ENCODE measurements at places on chromosomes 2 and 18. TPM values are rescaled to one million over a fixed set of nuclear protein-coding genes. Genes with fewer than 3 reads are reported as not detected.

The CBLN2 gene
- total RNA-seq = 1.1 TPM

The LRP1B gene
- 0.07 TPM for total RNA-seq

- DNase-seq = no peak
Measured at GRCh38 chr2:236819275-236820002, 249.8 kb downstream of the ACKR3 start.

DNA sequence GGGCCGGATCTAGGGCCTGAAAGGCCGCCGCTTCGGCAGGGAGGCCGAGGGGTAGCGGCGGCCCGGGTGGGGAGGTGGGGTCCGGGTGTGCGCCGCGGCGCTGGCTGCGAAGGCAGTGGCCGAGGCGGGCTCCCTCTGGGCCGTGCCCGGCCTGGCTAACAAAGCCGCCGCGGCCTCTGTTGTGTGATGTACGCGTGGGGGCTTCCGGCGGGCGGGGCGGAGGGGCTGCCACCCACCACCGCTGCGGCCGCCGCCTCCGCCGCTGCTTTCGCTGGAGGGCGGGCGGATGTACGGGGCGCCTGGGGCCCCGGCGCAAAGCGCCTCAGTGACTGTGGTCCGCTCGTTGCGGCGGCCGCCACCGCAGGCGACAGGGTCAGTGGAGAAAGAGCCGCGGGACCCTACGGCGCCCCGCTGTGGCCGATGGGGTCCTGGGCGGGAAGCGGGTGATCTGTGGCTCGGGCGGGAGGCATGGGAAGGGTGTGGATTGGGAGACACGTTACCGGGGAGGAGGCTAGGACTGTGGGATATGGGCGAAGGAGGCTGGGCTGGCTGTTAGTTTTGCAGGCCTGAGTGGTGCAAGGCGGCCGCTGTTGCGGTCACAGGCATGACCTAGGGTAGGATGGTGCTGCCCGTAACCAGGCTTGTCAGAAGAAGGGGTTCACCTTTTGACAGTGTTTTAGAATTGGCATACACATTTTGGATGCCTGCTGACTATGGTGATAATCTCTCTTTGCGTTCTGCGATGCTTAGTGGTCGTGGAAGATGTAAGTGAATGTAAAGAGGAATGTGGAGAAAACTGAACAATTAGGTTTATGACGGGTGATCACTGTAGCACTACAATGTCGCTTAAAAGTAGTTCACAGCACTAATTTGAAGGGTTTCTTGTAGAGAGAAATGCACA, 662 bp downstream of the BZW1 start:
- DNase-seq = peak; percentile 70

- no peak for DNase-seq
Measured at GRCh38 chr2:215476424-215476823, 40.6 kb upstream of the FN1 start.

DNA sequence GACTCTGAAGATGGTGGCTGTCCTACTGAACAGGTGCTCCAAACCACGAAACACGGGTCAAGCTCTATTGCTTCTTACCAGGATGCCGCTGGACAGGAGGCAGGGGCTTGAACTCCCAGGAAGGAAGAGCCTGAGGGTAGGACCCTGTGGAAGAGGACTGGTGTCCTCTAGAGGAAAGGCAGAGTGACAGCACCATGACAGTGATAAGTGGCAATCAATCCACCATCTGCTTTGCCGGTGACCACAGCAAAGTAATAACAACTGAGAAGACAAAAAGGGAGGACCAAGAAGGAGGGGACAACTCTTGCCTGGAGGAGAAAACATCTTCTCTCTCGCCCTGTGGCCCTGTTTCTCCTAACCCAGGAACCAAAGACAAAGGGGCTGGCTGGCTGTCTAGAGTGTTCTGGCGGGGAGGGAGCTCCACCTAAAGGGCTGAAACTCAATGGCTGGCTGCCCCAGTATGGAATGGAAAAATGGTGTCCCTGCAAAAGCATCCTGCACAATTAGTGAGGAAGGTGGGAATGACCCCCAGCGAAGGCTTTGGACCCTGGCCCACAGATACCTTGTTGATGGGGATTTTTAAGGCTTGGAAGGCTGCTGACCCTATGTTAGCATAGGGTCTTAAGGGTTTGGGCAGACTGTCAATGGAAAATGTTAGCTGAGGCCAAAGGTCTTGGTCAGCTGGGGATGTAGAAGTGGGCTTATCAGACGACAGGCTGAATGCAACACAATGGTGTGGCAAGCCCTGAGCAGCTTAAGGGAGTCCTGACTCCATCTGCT, 35.4 kb downstream of the PROC start:
- DNase-seq = peak; percentile 5

- peak; percentile 77 for DNase-seq
Measured at GRCh38 chr2:55718165-55719008, 24.7 kb upstream of the PNPT1 start.

- DNase-seq = no peak
Measured at GRCh38 chr2:158688721-158689120, 106.4 kb upstream of the DAPL1 start.

GRCh38 chr2:11155381-11156035, at the start of gene SLC66A3:
Gene SLC66A3, plus strand, starts transcription at chr2:11155467. Its CDS starts 80 bp downstream, at chr2:11155547.
- peak; percentile 87 for DNase-seq

DNA sequence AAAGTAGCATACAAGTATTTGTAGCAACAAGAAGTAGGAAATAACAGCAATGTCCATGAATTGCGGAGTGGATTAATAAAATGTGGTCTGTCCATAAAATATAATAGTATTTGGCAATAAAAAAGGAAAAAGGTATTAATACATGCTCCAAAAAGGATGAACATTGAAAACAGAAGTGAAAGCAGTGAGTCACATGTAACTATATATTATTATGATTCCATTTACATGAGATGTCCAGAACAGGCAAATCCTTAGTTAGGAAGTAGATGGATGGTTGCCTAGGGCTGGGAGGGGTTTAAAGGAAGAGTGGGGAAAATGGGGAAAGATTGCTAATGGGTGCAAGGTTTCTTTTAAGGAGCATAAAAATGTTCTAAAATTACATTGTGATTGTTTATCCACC, 44.5 kb downstream of the CCDC74A start:
- no peak for DNase-seq

The SLC4A3 gene
- 0.21 TPM for total RNA-seq

DNA sequence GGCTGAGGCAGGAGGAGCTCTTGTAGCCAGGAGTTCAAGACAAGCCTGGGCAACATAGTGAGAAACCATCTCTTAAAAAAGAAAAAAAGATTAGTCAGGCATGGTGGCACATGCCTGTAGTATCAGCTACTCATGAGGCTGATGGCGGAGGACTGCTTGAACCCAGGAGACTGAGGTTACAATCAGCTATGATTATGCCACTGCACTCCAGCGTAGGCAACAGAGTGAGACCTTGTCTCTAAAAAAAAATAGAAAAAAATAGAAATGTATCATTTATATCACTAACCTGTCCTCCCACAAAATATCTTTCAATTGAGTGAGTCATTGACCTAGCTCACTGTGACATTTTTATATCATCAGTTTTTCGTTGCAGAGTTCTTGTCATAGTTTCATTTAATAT, 152.5 kb downstream of the DTNA start:
- DNase-seq = no peak

DNA sequence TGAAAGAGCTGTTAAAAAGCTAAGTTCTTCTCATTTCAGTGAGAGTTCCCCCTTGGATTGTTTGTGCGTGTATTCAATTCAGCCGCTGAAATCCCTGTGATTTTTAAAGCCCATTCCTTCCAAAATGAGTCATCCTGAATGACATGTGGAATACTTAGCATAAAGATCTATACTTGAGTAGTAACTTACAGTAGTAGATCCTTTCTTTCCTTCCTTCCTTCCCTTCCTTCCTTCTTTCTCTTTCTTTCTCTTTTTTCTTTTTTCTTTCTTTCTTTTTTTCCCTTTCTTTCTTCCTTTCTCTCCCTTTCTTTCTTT, 18.2 kb upstream of the SOX11 start:
- no peak for DNase-seq

DNA sequence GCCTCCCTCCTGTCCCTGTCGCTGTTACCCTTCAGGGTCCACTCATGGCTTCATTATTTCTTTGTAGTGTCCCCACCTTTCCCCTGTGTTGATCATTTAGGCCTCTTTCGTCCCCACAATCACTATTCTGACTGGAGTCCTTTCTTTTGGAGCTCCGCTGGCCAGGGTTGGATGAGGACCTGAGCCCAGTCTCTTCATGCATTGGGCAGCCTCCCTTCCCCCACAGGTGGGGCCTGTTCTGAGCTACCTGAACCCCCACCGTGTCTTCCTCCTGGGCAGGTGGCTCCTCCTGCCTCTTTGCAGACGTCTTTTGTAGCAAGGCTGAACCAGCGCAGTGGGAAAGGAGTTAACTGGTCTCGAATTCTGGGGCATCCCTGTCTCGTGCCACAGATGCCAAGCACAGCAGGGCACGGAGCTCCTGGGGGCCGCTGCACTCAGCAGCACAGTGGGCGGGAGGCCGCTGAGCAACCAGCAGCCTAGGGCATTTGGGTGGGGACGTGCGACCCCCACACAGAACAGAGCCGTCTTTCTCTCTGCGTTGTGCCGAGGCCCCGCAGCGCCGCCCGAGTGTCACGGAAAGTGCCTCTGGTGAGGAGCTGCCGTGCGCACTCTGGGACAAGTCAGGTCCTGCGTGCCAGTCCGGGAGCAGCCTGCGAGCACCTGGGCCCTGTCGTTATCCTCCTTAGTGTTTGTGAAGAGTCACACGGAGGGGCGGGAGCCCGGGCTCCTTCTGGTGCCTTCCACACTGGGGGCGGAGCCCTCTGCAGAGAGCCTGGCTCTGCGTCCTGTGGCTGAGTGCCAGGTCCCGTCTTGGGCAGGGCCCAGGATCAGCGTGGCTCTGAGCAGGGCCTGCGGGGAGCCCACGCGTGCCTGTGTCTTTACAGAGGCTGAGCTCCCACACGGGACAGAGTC, 130.1 kb downstream of the NFATC1 start:
- peak; percentile 36 for DNase-seq

The EMILIN1 gene
- total RNA-seq = 16.6 TPM

GRCh38 chr2:221465776-221466175, 106.3 kb downstream of the EPHA4 start:
- no peak for DNase-seq

DNA sequence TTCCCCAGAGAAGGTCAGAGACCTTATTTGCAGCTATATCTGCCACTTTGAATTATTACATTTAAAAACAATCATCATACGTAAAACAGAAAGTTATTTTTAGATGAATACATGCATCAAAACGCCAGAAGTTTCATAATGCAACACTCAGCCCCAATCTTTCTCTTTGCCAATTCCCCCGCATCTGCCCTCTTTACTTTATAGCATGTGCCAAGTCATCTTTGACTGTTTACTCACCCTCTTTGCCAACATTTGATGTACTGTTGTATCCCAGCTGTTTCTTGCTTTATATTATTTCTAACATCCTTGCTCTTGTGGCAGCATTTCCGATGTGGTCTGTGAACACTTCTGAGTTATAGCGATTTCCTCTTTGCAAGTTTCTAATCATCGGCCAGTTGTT, 86.2 kb downstream of the CRIM1 start:
- DNase-seq = peak; percentile 85

DNA sequence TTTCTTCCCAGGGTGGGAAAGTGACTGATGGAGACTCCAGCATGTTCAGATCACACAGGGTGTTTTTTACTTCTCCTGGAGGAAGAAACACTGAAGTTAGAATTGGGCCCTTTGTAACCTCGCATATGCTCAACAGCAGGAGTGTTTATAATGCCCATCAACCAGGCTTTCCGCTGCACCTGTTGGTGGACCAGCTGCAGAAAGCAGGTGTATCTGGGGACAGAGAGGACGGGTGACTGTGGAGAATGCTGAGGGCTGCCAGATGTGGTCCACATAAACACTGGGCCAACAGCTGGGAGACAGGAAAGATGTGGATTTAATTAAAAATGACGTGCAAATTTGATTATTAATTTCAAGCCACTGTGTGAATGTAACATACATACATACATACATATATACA, 335.5 kb upstream of the SPRED2 start:
- no peak for DNase-seq

DNA sequence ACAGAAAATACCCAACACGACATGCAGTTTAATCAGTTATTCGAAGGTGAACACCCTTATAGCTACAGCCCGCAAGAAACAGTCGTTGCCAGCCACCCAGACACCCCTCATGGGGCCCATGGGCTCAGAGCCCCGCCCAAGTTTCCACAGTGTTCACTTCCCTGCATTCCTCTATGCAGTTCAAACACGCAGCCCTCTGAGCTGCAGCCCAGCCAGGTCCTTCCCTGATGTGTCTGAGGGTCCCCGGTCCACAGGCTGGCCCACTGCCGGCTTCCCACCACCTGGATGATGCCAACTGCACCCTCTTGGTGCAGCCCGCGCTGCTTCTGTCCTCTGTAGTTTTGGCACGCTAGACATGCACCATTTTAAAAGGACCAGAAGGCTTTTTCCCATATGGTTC, 87.4 kb downstream of the ZNF516 start:
- DNase-seq = no peak

The TRABD2A gene
- total RNA-seq = 0.99 TPM

Data from endothelial cell of umbilical vein (primary cell).